AG04450 (cell line): ENCODE measurements at places on chromosomes 3 and 15. TPM values are rescaled to one million over a fixed set of nuclear protein-coding genes. Genes with fewer than 3 reads are reported as not detected.

Gene POLQ
- 0.96 and 1.4 TPM in 2 replicates for polyA plus RNA-seq

Gene TGM4
- polyA plus RNA-seq: 0.02 and 0.12 TPM in 2 replicates

Gene BCL2A1
- 2.7 and 2.9 TPM in 2 replicates for polyA plus RNA-seq

Gene LAMB2
- polyA plus RNA-seq: 470 and 674 TPM in 2 replicates

Gene FGD5
- not detected in 2 replicates for polyA plus RNA-seq

Gene GP9
- polyA plus RNA-seq: not detected in 2 replicates

Gene PDZRN3
- polyA plus RNA-seq: 14.7 and 22.7 TPM in 2 replicates

Gene GABRR3
- polyA plus RNA-seq: not detected in 2 replicates

Gene EXD1
- not detected in 2 replicates for polyA plus RNA-seq

Gene C15orf62
- polyA plus RNA-seq: 0.05 TPM in 2 replicates
